ENCODE measurements at places on chromosomes 2 and 18. TPM values are rescaled to one million over a fixed set of nuclear protein-coding genes. Genes with fewer than 3 reads are reported as not detected.

Gene OR6B2
- polyA plus RNA-seq, result not detected

Gene TMEFF2
- not detected for polyA plus RNA-seq

Gene CXCR1
- not detected for polyA plus RNA-seq

DNA sequence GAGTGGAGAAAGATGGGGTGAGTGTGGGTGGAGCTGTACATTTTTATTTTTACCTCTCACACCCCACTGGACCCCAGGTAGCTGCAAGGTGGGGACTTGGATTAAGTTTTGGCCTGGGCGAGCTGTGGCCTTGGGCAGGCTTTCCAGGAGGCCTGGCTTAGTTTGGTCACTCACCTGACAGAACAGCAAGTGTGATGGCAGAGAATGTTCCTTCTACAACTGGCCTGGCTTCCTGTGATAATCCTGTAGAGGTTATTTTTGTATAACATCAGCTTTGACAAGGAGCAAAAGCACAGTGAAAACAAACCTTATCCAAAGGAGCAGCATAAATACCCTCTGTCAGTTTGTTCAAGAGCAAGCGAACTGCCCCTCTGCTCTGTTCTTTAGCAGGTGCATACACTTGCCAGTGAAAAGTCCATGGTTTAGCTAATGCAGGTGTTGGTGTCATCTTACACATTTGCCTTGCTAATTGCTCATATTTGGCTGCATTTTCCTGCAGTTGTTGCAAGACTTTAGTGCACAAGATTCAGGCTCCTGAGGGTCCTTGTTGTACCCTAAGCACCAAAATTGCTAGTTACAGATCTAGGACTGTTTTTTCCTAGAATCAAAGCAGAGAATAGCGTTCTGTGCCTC lies 6.3 kb downstream of the THNSL2 start:
- no peak overlapping the region for H3K4me3 ChIP-seq
- H3K27ac ChIP-seq, result no peak overlapping the region
- H3K27me3 ChIP-seq, result no peaks in the 10 kb centered on the region
- H3K4me1 ChIP-seq, result peaks cover 14% of the 10 kb centered on the region
- H3K36me3 ChIP-seq, result no peaks in the 10 kb centered on the region

Gene FBXO48
- polyA plus RNA-seq, result 0.78 TPM

DNA sequence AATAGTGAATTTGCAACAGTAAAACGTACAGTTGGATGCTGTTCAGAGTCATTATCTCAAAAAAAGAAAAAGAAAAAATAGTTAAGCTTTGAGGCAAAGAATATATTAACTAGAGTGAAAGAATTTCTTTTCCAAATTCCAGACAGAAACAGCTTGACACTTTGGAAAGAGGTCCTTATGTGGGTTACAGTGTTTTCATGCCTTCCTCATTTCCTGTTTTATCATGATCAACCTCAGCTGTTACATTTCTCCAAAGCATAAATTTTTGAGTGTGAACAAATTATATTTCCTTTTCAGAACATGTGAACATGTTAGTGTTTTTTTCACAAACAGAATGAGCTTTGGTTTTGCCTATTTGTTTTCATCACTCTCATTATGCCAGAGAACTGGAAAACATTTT lies 13.6 kb downstream of the FRZB start:
- H3K36me3 ChIP-seq, result no peaks in the 10 kb centered on the region
- DNase-seq, result no peak
- no peaks in the 10 kb centered on the region for H3K27me3 ChIP-seq

DNA sequence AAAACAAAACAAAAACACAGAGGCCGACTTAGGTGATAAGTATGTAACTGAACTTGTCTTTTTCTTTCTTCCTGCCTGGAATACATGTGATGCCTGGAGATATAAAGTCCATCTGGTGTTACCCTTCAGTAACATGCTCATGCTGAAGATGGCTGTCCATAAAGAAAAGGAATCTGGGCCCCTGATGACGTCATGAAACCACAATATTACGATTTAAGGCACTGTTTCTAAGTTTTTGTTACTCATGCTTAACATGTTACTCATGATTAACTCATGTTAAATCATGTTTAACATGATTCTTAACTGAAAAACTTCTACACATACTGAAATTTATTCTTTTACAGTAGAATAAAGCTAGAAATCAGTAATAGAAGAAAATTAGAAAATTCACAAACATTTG lies 49.0 kb downstream of the STRADB start:
- H3K36me3 ChIP-seq, result no peaks in the 10 kb centered on the region
- H3K27ac ChIP-seq, result no peak overlapping the region
- no peak for DNase-seq
- no peaks in the 10 kb centered on the region for H3K4me1 ChIP-seq
- no peaks in the 10 kb centered on the region for H3K27me3 ChIP-seq

DNA sequence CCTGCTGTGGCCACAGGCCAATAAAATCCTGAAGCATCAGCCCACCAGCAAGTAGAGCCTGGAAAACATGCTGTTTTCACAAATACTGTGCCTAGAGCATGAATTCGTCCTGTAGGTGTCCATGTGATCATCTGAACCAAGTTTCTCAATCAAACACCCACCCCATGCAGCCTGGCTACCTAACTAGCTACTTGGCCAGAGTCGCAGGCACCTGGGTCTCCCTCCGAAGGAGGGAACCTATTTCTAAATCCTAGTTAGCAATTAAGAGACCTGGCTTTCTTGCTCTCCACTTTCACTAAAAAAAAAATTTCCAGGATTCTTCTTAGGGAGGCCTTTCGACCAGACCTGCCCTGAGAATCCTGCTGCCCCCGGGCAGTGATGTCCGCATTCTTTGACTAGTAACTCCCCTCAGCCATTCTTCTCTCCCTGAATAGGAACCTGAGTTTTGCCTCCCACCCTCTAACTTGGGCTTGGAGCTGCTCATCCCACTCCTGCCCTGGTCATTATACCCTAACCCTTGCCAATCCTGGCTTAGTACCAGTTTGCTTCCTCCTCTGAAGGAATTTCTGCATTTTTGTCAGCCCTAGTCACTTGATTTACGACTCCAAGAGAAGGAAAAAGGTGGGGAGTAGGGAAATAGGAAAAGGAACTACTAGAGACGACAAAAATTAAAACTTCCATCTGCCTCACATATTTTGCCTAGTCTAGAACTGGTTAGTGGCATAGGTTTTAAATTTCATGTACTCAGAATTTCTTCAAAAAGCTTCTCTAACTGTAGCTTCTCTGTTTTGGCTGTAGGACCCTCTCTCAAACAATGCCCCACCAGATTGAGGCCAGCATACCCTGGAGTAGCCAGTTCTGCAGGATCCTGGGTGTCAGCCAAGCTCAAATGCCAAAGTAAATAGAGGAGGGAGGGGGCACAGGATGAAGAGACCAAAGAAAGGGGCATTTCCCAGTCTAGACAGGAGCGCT lies 25.4 kb upstream of the TANK start:
- no peak overlapping the region for H3K4me3 ChIP-seq
- no peaks in the 10 kb centered on the region for H3K36me3 ChIP-seq
- no peak for DNase-seq
- no peak overlapping the region for H3K27ac ChIP-seq

GRCh38 chr18:80157708-80158343 lies 48.8 kb downstream of the ADNP2 start:
- peak; percentile 81 for DNase-seq
- no peaks in the 10 kb centered on the region for H3K27me3 ChIP-seq
- H3K36me3 ChIP-seq, result no peaks in the 10 kb centered on the region
- no peak overlapping the region for H3K4me3 ChIP-seq
- H3K27ac ChIP-seq, result no peak overlapping the region
- no peaks in the 10 kb centered on the region for H3K4me1 ChIP-seq

- H3K27me3 ChIP-seq, result no peaks in the 10 kb centered on the region
- H3K27ac ChIP-seq, result peak overlapping the region; percentile 2
- no peaks in the 10 kb centered on the region for H3K36me3 ChIP-seq
- no peak overlapping the region for H3K4me3 ChIP-seq
These were observed 122.8 kb downstream of the RAPGEF4 start for GRCh38 chr2:172858473-172858745.

DNA sequence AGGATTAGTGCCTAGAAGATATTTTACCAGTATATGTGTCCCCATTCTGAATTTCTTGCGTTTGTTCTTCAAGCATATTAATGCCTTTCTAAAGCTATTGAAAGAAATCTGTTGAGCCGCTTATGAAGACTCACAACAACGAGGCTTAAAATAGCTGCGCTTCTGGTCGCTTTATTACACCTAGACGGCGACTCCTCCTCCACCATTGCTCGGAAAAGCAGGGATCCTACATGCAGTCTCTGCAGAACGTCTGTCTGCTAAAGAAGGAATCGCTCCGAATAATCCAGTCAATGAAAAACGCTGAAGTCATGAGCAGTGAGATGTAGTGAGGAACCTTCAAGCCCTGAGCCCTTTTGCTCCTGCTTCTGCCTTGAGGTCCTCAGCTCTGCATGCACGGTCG lies 94.8 kb upstream of the ZNF516 start:
- no peaks in the 10 kb centered on the region for H3K27me3 ChIP-seq
- H3K27ac ChIP-seq, result no peak overlapping the region
- H3K36me3 ChIP-seq, result no peaks in the 10 kb centered on the region
- DNase-seq, result no peak
- no peaks in the 10 kb centered on the region for H3K4me1 ChIP-seq

Gene SCN3A
- polyA plus RNA-seq, result 0.60 TPM

DNA sequence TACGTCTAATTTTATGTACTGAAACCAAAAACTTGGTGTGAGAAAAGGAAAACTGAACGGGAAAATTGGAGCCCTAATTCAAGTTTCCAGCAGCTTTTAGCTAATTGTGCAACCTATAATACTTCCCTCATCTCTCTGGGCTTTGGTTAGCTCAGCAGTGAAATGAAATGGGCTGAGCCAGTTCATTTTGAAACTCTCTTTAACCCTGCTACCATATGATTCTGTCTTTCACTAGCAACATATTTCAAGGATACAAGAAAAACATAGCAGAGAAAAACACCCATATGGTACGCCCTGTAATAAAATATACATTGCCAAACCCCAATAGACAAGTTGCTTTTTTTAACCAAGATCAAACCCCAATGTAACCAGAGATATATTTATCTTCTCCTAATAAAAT lies 799 bp downstream of the SYT4 start:
- no peak for DNase-seq
- no peak overlapping the region for H3K27ac ChIP-seq
- no peak overlapping the region for H3K4me3 ChIP-seq
- no peaks in the 10 kb centered on the region for H3K4me1 ChIP-seq
- no peaks in the 10 kb centered on the region for H3K36me3 ChIP-seq

DNA sequence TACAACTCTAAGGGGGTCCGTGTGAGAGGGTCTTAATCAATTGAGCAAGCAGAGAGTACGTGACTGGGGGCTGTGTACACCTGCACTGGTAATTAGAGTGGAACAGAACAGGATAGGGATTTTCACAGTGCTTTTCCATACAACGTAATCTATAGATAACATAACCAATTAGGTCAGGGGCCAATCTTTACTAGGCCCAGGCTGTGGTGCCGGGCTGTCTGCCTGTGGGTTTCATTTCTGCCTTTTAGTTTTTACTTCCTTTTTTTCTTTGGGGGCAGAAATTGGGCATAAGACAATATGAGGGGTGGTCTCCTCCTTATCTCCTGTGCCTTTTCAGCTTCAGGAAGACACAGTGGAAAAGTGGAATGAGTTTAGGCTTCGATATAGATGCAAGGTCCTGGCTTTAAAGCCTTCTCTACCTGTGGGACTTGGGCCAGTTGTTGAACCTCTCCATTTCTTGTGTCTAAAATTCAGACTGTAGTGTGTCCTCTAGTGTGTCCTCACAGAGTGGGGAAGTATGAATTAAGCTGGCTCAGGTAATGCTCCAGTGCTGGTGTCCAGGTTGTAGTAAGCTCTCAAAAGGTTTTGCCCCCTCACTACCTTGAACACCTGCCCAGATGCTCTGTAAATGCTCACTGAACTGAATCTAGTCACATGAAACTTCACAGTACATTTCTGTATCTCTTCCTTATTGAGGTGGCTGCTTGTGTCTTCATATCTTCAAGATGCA lies 422.8 kb downstream of the SETBP1 start:
- H3K4me1 ChIP-seq, result peaks cover 8% of the 10 kb centered on the region
- peak; percentile 25 for DNase-seq
- H3K4me3 ChIP-seq, result no peak overlapping the region
- no peaks in the 10 kb centered on the region for H3K27me3 ChIP-seq
- H3K36me3 ChIP-seq, result no peaks in the 10 kb centered on the region

Gene SERPINB12
- polyA plus RNA-seq, result not detected

Gene LYPD6
- polyA plus RNA-seq, result 4.6 TPM

- no peak overlapping the region for H3K27ac ChIP-seq
- DNase-seq, result no peak
- H3K4me1 ChIP-seq, result no peaks in the 10 kb centered on the region
- H3K4me3 ChIP-seq, result no peak overlapping the region
These were observed 3.7 kb downstream of the SMC6 start for GRCh38 chr2:17749753-17750438.

All from small intestine (tissue), 16 donors.